Heart right ventricle (tissue), 16 donors: ENCODE measurements at places on chromosomes 11 and 22. TPM values are rescaled to one million over a fixed set of nuclear protein-coding genes. Genes with fewer than 3 reads are reported as not detected.

The SLC22A25 gene
- polyA plus RNA-seq = not detected

The DTX4 gene
- polyA plus RNA-seq = 1.3 TPM

The NLRP14 gene
- not detected for polyA plus RNA-seq

The LSP1 gene
- polyA plus RNA-seq = 21.3 TPM

The BDNF gene
- 1.4 TPM for polyA plus RNA-seq

DNA sequence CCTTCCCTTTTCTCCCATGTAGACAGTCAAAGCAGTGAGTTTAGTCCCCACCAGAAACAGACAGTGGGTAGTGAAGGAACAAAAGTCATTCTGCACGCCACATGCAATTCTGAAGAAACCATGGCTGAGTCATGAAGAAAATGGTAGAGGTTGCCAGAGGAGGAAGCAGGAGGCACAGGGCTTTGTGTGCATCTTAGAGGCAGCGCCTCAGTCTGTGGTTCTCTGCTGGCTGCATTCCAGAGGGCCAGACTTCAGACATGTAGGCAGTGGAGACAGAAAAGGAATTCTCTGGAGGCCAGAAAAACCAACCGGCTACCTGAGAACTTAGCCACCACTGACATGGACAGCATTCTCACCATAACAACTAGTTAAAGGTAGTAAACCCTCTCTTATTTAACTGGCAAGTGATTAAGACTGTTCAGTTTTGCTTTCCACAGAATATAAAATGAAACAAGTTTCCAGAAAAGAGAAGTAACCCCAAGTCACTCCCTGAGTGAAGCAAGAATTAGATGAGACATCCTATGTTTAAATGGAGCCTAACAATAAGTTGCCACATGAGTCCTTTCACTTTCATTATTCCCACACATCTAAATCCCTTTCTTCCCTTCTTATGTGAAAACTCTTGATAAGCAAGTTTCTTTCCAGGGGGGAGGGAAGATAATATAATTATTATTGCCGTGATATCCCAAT, 556.1 kb downstream of the SOX6 start:
- no peaks in the 10 kb centered on the region for H3K4me1 ChIP-seq
- no peak overlapping the region for H3K27ac ChIP-seq
- peak; percentile 21 for DNase-seq
- no peaks in the 10 kb centered on the region for H3K36me3 ChIP-seq

DNA sequence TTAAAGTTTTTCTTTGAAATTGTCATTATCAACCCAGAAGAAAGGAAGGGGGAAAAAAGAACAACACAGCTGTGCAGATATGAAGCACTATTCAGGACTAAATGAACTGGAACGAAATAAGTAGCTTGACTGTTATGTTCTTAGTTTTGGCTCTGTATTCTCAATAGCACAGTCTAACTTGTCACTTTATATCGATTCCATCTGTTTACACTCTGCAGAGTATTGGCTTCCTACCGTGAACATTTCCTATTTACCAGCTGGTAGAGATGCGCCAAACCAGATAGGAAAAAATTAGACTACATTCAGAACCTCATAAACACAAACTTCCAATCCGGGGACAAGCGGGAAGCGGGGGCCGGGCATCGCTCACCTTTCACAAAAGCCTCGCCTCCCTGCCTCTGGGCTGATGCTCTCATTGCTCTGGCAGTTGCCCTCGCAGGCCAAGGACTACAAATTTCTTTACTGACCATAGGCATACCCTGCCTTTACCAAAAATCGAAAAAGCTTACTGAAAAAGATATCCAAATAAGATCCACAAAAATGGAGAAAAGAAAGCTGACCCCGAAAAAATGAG, 66.2 kb downstream of the EFCAB6 start:
- DNase-seq = no peak
- no peaks in the 10 kb centered on the region for H3K27me3 ChIP-seq
- no peak overlapping the region for H3K27ac ChIP-seq
- no peaks in the 10 kb centered on the region for H3K4me1 ChIP-seq
- no peak overlapping the region for H3K4me3 ChIP-seq

DNA sequence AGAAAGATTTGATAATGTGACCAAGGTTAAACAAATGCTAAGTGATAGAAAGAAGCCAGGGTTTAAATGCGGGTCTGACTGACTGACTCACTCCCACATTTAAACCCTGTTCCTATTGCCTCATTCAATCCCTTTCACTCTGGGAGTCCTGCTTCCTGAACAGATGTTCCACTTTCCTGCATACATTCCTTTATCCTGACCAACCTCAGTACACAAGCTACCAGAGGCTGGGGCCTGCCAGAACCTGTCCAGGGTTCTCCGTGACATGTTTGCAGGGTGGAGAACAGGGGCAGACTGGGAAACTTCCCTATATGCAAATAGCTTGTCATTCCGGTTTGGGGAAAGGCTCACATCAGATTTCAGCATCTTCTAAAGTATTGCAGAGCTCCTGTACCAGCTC, 3.0 kb upstream of the ANKK1 start:
- peaks cover 37% of the 10 kb centered on the region for H3K27me3 ChIP-seq
- H3K27ac ChIP-seq = no peak overlapping the region
- H3K4me3 ChIP-seq = no peak overlapping the region
- H3K4me1 ChIP-seq = no peaks in the 10 kb centered on the region
- no peaks in the 10 kb centered on the region for H3K36me3 ChIP-seq
- DNase-seq = no peak

GRCh38 chr22:32961497-32961896, 96.7 kb downstream of the SYN3 start:
- no peaks in the 10 kb centered on the region for H3K36me3 ChIP-seq
- DNase-seq = no peak
- H3K4me1 ChIP-seq = peaks cover 15% of the 10 kb centered on the region
- H3K4me3 ChIP-seq = no peak overlapping the region
- H3K27ac ChIP-seq = no peak overlapping the region
- H3K27me3 ChIP-seq = no peaks in the 10 kb centered on the region

GRCh38 chr11:76903325-76903724, 42.6 kb downstream of the ACER3 start:
- no peaks in the 10 kb centered on the region for H3K27me3 ChIP-seq
- no peak overlapping the region for H3K4me3 ChIP-seq
- no peaks in the 10 kb centered on the region for H3K36me3 ChIP-seq
- no peak for DNase-seq
- H3K4me1 ChIP-seq = peaks cover 3% of the 10 kb centered on the region
- no peak overlapping the region for H3K27ac ChIP-seq

- no peak for DNase-seq
- H3K27ac ChIP-seq = no peak overlapping the region
- peak overlapping the region; percentile 61 for H3K4me3 ChIP-seq
These were observed 640 bp upstream of the KCNA4 start for GRCh38 chr11:30017445-30017895.

DNA sequence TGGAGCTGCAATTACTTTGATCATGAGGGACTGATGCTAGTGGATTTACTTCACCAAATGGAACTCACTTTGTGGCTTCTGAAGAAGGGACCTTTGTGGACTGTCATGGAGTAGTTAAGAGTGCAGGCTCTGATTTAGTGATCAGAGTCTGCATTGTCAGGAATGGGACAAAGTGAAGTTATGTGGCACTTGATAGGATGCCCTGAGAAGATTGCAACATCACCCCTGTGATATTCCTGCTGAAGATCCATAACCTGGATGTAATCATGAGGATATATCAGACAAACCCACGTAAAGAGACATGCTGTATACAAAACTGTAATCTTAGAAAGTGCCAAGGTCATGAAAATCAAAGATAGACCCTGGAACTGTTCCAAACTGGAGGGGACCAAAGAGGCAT, 1.6 kb upstream of the TFIP11 start:
- H3K27me3 ChIP-seq = no peaks in the 10 kb centered on the region
- H3K27ac ChIP-seq = no peak overlapping the region
- H3K4me1 ChIP-seq = peaks cover 16% of the 10 kb centered on the region
- no peak for DNase-seq

DNA sequence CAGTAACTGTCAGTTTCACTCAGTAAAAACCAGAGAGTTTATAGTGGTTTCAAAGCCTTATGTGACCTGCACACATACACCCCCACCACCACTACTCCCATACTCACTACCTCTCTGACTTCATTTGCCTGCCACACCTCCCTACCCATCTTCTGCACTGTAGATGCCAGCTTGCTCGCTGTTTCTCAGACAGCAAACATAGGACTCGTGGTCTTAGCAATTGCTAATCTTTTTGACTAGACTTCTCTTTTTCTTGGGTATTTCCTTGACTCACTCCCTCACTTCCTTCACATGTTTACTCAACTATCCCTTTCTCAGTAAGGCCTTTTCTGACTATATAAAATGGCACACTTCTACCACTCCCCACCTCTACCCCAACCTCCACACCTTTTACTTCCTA, 27.8 kb downstream of the CEP295 start:
- H3K27me3 ChIP-seq = no peaks in the 10 kb centered on the region
- no peaks in the 10 kb centered on the region for H3K4me1 ChIP-seq
- no peak overlapping the region for H3K4me3 ChIP-seq
- DNase-seq = no peak
- H3K27ac ChIP-seq = no peak overlapping the region

DNA sequence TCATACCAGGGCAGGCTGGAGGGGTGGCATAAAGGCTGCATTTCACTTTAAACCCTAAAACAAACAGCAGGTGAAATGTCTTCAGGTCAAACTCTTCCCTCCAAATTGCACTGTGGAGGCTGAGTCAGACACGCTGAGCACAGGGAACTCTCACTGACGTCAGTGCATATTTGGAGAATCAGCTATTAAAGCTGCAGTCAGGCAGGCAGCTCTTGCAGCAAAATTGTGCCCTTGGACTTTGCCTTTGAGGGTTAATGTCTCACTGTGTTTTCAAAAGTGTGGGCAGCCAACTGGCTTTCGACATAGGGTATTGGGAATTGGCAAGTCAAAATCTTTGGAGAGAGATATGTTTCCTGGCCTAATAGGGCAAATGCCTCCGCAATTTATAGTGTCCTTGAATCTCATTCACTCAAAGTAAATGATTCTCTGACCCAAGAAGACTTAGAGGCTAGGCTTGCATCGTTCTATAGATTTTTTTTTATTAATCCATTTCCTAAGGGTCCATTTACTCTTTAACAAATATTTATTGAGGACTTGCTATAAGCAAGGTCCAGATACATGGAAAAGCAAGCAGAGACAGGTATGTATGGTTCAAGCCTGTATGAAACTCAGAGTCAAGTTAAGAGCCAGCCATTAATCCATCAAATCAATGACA, 27.7 kb upstream of the SMCO4 start:
- peaks cover 11% of the 10 kb centered on the region for H3K4me1 ChIP-seq
- H3K27me3 ChIP-seq = no peaks in the 10 kb centered on the region
- no peak overlapping the region for H3K27ac ChIP-seq
- no peak for DNase-seq

DNA sequence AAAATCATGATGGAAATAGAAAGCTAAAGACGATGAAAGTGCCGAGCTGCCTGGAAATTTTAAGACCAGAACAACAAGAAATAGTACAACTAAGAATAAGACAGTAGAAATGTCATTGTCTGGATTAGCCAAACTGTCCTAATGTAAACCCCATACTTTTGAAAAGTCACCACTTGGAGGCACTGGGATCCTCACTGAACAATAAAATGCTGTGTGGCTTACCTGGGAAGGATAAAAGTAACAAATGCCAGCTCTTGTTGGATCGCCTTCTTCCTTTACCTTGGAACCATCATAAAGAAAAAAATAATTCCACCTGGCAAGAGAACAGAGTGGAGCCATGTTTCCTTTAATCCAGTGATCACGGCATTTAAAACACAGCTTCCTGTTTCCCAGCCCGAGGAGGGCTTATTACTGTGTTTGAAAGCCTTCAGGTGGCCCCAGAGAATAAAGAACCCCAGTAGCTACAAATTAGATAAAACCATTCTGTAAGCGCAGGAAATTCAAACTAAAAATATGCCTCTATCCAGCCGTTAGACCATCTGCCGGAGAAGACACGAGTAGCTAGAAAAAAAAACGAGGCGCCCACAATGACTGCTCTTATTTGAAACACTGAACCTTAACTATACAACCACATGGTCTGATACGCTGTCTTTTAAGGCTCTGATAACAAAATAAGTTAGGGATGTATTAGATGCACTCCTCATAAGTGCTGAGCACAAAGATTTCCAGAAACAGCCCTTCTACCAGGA, 4.4 kb downstream of the HPS4 start:
- peaks cover 62% of the 10 kb centered on the region for H3K36me3 ChIP-seq
- H3K27me3 ChIP-seq = no peaks in the 10 kb centered on the region
- no peak for DNase-seq
- peak overlapping the region; percentile 4 for H3K4me3 ChIP-seq
- H3K27ac ChIP-seq = peak overlapping the region; percentile 9

DNA sequence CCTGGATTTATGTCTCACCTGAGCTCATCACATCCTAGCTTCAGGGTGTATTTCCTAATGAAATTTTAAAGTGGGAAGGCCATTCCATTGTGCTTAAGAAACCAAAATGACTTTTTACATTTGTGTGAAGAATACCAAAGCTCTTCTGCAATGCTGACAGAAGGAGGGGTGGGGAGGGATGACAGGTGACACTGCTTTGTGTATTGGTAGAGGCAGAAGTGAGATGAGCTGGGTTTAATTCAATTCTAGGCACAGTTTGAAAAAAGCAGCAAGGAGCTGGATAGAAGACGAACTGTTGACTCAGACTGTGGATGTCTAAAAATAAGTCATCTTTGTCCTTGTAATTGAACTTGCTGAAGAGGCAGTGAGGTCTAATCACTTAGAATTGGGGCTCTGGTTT, 710.3 kb upstream of the KIRREL3 start:
- no peak overlapping the region for H3K4me3 ChIP-seq
- no peak for DNase-seq
- H3K27ac ChIP-seq = no peak overlapping the region

DNA sequence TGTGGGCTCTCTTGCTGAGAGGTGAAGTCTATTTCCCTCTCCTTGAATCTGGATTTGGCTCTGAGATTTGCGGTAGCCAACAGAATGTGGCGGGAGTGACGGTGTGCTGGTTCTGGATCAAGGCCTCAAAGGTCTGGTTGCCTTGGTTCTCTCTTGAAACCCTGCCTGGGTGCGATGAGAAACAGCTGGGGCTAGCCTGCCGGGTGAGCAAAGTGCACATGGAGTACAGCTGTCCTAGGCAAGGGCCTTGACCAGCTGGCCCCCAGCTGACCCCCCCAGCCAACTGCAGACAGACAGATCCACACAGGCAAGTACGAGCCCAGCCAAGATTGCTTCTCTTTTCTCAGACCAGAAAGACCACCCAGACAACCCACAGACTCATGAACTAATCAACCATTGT, 10.8 kb downstream of the SUN2 start:
- no peak overlapping the region for H3K4me3 ChIP-seq
- H3K27ac ChIP-seq = no peak overlapping the region
- H3K36me3 ChIP-seq = peaks cover 100% of the 10 kb centered on the region
- H3K4me1 ChIP-seq = peaks cover 9% of the 10 kb centered on the region
- DNase-seq = no peak
- no peaks in the 10 kb centered on the region for H3K27me3 ChIP-seq
